Stimulated activated CD4-positive, alpha-beta T cell treated with anti-CD3 and anti-CD28 coated beads, Interleukin-15, amount 100 ng/mL, for 48 hours (primary cell): ENCODE measurements at places on chromosomes 16 and 17.

GRCh38 chr16:4075534-4075933 is 40.7 kb downstream of the ADCY9 start:
- no peak for DNase-seq

DNA sequence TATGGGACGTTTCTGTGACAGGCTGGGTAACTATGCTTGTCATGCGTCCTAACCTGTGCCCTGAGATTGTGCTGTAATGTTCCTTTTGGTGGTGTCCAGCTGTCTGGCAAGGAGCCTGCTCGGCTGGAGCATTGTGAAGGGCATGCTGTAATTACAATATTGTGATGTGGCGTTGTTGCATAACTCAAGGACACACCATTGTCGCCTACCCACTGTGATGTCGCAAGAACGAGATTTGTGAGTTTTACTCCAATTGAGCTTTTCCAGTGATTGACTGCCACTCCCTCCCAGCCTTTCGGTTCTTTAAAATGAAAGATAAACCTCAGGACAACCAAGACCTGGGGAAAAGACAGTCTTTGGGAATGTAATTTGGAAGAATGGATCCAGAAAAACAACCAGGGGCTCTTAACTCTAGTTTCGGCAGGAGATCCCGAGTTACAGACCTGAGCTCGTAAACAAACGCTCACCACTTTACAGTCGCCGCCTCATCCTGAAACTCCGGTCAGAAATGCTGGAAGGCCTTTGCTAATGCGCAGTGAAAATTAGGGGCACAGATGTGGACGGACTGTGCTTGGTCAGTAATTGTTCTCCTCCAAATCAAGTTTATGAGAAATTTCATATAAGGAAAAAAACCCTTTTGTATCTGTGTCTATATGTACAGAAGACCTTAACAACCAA is 1.3 kb downstream of the ZNF750 start:
- no peak for DNase-seq

- DNase-seq = no peak
Measured at GRCh38 chr17:18256351-18256750, 2.2 kb downstream of the FLII start.

- DNase-seq = peak; percentile 74
Measured at GRCh38 chr17:50867363-50868139, 1.4 kb upstream of the TOB1 start.

DNA sequence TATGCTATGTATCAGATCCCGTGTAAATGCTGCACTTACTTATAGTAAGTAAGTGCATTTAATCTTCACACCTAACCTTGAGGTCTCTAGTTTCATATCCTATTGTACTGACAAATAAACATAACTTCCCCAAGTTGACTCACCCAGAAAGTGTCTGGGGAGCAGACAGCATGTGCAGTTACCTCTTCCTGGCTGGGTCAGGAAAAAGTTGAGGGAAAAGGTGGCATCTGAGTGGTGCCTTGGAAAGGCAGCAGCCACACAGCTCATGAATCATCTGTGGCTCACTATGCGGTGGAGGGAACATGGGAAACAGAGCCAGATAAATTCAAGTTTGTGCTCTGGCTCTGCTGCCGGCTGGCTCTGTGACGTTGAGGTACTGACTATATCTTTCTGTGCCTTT is 382.0 kb upstream of the DYNLRB2 start:
- no peak for DNase-seq

DNA sequence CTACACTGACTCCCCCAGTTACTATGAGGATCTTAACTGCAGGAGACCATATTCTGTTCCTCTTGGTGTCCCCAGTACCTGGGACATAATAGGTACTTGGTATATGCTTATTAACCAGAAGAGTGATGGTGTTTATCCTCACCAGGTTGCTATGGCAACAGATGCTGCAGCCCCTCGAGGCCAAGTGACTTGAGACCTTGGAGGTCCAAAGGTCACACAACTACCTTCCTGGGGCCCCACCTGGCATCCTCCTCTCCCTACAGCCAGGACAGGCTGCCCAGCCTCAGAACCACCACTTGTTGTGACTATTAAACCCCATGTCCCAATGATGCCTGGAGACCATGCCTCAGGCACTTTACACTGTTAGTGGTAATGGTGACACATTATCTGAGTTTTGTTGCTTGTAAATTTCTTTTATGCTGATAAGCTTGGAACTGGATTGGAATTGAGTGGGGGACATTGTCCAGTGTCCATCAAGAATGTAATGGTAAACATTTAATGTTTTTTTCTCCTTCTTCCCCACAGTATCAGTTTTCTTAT is 189.4 kb downstream of the CCDC182 start:
- no peak for DNase-seq

DNA sequence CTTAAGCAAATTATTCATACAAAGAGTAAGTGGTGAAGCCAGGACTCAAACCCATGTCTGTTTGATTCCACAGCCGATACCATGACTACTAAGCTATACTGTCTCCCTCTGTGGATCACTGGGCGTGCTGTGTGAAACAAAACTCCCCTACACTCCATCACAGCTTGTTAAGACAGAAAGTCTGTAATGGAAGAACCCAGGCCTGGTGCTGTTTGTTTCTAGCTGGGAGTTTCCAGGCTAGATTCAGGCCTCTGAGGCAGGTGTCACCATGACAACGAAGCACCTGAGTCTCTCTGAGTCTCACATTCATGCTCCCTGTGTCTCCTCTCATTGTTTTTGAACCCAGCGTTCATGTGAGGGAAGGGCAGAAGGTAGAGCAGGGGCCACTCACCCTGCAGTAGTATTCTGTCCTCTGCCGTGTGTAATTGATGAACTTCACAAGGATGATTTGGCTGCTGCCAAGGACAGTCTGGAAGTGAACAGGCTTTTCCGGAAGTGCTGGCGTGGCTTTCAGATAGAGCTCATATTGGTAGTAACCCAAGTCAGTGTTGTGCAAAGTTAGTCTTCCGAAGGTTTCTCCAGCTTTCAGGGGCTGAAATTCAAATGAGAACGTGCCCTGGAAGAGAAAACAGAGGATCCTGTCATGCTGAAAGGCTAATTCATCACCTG is 8.6 kb upstream of the VAC14 start:
- no peak for DNase-seq

DNA sequence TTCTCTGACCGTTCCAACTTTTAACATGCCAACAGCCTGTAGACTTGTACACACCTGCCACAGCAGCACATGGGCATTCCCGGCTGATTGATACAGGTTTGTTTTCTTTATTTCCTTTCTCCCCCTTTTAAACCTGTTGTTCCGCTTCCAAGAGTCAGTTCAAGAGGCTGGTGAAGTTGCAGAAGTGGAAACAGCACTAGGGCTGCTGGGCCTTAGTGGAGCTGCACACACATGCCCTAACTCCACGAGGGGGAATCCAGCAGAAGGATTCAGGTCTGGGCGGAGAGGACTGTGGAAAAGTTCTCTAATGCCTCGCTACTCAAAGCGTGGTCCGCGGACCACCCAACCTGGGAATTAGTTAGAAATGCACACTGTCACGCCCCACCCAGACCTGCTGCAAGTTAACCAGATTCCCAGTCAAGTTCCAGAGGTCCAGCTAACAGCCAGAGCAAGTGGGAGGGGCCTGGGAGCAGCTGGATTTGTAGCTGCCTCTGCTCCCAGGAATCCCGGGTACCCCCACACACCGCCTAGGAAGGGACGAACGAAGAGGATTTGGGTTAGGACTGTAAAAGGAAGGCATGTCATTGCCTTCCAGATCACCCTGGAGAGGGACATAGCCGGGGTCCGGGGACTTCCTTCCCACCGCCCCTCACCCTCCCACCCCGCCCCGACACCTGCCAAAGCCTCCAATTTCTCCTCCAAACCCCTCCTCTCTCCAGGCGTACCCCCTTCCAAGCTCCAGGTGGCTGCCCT is 542 bp downstream of the SLC39A11 start:
- peak; percentile 1 for DNase-seq

GRCh38 chr17:43446773-43447172 is 37.0 kb upstream of the DHX8 start:
- DNase-seq = no peak

DNA sequence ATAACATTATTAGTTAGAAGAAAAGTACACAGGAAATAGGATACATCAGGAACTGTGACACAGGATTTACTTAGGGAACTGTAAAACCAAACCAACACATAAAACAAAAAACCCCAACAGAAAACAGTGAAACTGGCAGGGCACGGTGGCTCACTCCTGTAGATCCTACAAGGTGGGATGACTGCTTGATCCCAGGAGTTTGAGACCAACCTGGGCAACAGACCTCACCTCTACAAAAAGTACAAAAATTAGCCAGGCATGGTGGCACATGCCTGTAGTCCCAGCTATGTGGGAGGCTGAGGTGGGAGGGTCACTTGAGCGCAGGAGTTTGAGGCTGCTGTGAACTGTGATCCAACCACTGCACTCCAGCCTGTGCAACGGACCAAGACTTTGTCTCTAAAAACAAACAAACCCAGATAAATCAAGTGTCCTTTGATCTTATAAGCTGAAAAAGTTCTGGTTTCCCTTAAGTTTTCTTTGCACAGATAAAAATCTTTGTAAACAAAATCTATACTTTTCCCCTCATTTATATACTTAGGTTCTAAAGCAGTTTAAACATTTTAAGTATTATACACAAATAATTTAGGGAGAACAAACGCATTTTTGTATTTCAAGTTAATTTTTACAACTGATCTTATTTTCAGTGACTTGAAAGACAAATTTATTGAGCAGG is 111.5 kb upstream of the TOB1 start:
- no peak for DNase-seq

DNA sequence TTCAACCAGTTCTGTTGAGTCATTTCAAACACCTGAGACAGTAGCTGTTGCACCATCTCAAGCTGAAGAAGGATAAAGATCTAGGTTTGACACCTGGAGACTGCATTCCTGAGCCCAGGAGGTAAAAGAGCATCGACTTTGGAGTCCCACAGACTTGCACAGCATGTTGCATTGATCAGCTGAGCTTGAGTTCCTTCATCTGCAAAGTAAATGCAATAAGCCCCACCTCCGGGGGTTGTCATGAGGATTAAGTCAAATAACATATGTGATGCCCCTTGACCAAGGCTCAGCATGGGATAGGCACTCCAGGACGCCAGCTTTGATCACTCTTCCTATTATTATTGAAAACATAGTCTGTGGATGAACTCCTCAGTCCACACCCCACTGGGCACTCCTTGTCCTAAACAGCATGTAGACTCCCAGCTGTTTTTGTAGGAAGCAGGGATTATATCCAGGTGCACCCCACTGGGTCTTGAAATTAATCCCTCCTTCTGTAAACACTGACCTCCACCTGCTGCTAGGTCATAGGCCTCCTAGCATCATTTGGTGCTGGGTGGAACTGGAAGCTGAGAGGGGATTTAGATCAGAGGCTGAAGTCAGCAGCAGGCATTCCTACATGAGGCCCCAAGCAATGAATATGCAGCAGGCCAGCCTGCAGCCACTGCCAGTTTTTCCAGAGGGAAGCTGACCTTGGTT is 259.0 kb downstream of the HS3ST4 start:
- DNase-seq = no peak

GRCh38 chr16:10685709-10686108 is 9.0 kb downstream of the TEKT5 start:
- no peak for DNase-seq

DNA sequence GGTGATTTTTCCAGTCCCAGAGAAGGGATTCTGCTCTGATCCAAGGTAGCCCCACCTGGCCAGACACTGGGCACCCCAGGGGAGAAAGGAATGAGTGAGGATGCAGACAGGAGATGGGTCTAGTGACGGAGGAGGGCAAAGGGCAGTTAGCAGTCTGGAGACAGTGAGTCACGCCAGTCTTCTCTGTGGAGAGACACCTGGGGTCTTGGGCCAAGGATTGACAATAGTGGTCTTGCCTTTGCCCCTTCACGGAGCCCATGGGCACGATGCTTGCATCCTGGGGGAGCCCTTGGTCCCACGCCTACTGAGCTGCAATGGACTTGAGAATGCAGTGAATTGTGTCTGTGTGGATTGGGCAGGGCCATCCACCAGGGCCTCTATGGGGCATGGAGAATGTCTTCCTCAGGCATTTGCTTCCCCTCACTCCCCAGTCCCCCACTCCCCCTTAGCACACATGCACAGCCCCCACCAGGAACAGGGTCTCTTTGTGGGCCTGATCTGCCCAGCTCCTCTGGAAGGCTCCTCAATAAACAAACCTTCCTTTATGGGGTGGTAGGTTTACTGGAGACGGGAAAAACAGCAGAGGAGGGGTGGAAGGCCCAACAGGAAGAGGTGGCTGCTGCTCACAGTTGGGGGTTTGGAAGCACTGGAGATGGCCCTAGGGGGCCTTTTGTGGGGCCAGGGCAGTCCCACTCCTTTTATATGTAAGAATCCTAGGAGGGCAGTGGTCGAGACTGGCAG is 1.4 kb downstream of the CHAD start:
- no peak for DNase-seq

DNA sequence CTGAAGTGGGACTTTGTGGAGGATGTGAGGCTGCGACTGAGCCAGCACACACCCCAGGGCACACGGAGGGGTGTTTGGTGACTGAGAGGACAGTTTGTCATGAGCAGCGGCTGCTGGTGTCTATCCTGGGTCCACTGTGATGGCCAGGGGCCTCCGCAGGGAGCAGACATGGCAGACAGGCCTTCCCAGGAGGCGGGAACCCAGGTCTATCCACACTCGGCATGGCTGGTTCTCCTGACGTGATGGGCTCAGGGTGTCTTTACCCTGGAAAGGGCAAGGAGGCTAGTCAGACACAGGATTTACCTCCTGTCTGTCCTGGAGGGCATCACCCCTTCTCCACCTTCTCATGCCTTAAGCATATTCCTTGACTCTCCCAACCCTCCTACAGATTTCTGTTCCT is 671 bp upstream of the CD300C start:
- no peak for DNase-seq

DNA sequence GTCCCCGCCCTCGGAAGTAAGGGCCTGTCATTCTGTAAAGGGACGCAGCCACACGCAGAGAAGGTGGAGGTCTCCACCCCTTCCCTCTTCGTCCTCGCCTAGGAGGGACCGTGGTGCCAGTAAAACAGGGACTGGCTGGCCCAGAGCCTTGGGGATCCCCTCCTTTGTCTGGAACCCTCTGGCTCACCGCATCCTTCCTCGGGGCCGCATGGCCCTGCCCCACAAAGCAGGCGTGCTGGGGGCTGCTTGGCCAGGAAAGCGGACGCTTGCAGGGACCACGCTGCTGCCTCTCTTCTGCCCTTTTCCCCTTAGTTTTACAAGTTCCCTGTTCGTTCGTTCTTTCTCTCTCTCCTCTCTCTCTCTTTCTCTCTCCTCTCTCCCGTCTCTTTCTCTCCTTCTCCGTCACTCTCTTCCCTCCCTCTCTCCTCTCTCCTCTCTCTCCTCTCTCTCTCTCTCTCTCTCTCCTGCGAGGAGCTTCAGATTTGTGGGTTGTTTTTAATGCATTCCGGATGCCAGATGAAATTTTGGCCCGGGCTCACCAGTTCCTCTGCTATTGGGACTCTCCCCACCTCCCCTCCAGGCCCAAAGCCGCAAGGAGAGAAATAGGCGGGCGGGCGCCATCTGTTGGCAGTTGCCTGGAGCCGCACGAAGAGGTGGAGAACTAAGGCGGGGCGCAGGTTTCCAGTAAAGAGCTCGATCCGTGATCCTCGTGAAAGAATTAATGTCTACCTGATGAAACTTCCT is 35.1 kb upstream of the CDRT4 start:
- peak; percentile 68 for DNase-seq

- no peak for DNase-seq
Measured at GRCh38 chr16:22001591-22001990, 675 bp upstream of the PDZD9 start.

- DNase-seq = no peak
Measured at GRCh38 chr17:4167786-4168185, 24.8 kb downstream of the CYB5D2 start.
